Common myeloid progenitor, CD34-positive (primary cell): ENCODE measurements at places on chromosomes 4 and X.

DNA sequence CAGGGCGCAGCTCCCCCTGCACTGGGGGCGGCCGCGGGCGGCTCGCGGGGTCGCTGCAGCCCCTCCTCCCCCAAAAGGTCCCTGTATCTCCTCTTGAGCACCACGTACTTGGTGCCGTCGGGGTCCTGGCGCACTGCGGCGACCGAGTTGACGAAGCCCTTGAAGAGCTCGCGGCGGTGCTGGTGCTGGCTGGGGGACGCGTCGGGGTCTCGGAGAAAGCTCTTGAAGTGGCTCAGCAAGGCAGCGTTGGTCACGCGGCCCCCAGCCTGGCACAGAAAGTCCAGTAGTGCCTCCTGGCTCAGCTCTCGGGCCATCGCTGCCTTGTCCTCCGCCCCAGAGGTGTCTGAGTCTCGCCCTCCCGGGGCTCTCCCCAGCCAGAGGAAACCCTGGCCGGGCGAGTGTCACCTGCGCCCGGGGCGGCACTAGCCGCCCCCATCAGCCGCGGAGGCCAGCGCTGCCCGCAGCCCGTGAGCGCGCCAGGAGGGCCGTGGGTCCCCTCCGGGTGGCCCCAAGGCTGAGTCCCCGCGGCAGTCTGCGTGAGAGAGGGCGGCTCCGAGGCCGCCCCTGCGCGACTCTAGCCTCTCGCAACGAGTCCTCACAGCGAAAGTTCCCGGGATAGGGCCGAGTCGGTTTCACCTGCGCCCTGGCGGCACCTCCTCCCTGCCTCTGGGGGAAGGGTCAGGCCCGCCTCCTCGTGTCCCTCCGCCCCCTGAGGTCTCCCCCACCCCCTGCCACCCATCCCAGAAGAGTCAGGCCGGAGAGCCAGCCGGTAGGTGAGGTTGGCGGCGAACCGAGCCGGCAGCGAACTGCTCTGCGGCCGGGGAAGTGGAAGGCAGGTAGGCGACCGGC lies at the start of gene SOWAHB:
SOWAHB (minus strand) TSS at position 609 of the 849 bp plus-strand sequence; CDS start at position 314, 295 bp downstream.
- DNase-seq: peak; percentile 43

- DNase-seq: no peak
Measured at GRCh38 chr4:6345096-6345830, 75.6 kb downstream of the WFS1 start.

DNA sequence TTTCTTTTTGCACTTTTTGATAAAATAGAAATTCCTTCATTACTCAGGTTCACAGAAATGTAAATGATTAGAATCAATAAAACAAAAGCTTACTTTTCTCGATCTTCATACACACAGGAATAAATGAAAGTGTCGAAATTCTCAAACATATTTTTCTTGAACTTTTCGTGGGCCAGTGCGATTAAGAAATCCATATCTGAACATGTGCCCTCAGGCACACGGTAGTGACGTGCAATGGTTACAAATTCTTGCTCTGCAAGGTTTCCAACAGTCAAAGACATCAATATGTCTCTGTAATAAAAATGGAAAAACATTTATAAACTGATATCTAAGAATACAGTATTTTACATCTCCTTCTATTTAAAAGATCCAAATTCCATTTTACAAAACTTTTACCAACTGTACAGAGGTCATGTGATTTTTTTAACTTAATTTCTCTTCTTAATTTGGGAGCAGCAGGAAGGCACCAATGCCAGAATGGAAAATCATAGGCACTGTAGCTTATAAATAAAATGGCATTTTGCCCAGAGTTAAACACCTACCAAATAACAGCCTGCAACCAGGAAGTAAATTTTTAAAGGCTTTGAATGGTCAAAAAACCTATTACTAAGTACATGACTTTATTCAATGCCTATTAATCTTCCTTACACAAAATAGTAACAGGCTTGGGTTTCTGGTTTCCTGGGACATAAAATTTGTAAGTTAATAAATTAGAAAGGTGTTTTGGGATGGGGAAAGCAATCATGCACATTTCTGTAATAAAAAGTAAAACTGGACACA lies 165.0 kb downstream of the EFHC2 start:
- no peak for DNase-seq

GRCh38 chr4:7635445-7636239 lies 200.9 kb upstream of the PSAPL1 start:
- DNase-seq: no peak
